Suprapubic skin (tissue), 4 donors: ENCODE measurements at places on chromosomes 5 and 9.

DNA sequence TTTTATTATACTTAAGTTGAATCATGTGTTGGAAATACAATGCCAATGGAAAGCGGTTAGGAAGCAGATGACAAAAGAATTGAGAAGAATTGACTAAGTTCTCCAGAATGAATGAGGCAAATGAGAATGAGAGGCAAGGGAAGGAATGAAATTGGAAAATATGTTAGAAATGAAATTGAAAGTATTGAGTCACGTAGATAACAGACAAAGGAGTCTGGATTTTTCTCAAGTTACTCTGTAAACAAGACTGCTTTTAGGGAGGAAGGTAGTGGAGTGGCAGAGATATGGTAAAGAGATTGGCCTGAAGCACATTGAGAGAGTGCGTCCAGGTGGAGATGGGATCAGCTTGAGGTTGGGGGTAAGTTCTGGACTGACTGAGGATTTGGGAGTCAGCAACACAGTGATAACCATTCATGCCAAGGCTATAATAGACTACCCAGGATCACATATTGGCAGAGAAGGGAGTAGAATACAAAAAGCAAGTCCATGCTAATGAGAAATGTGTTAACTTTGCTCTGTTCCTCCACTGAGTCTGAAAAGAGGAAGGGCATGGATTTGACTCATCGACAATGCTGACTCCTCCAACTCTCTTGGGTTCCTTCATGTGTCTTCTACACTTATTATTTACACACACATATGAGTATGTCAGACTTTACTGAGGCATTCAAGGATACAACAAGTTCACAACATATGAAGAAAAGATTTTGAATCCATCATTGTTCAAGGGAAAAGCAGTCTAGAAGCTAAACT is 814.2 kb upstream of the ZNF608 start:
- H3K4me3 ChIP-seq: no peak overlapping the region
- no peaks in the 10 kb centered on the region for H3K36me3 ChIP-seq
- H3K4me1 ChIP-seq: no peaks in the 10 kb centered on the region
- H3K27ac ChIP-seq: no peak overlapping the region

DNA sequence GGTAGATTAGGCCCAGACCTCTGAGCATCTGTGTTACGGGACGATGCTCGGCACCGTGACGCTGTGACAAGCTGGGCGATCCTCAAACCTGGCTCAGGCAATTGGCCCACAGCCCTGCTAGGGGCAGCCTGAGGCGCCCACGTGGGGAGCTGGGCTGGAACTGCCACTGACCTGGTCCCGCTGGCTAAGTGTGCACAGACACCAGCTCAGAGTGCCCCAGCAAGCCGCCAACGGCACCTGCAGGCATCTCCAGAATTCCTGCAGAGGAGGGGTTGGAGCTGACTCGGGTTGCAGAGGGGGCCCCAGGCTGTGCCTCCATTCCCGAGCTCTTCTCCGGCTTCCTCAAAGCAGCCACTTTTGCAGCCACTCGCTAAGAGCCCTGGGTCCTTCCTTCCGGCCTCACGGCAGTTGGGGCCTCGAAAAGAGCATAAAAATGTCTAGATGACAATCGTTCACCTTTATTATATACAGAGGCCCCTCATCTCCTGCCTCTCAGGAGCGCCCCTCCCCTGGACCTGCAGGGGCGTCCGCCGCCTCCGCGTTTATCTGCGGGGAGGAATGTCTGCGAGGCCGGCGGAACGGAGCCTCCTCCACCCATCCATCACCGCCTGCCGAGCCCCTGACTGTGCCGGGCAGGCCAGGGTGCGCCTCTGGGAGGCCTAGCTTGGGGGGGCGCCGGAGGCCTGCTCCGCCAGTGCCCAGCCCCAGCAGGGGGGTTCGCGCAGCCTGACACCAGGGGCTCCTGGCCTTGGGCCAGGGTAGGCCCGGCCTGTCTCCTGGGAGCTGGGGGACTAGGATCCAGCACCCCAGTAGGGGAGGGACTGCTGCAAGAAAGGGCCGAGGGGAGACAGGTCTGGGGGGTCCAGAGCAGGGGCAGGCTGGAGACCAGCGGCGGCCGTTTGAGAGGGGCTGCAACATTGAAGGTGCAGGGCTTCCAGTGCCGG is 144.9 kb downstream of the BARX1 start:
- no peaks in the 10 kb centered on the region for H3K4me1 ChIP-seq
- H3K27me3 ChIP-seq: peaks cover 44% of the 10 kb centered on the region
- H3K36me3 ChIP-seq: no peaks in the 10 kb centered on the region
- DNase-seq: peak; percentile 69
- no peak overlapping the region for H3K27ac ChIP-seq

DNA sequence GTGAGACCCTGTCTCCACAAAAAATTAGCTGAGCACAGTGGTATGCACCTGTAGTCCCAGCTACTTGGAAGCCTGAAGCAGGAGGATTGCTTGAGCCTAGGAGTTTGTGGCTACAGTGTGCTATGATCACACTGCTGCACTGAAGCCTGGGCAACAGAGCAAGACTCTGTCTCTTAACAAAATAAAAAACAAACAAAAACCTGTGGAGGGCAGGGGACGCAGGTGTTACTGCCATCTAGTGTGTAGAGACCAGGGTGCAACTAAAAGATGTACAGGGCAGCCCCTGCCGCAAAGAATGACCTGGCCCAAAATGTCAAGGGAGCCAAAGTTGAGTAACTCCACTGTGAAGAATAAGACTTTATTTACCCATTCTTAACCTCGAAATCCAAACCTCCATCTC is 27.1 kb downstream of the ASPN start:
- no peak overlapping the region for H3K27ac ChIP-seq
- no peaks in the 10 kb centered on the region for H3K36me3 ChIP-seq
- no peak overlapping the region for H3K4me3 ChIP-seq
- H3K4me1 ChIP-seq: no peaks in the 10 kb centered on the region
- H3K27me3 ChIP-seq: no peaks in the 10 kb centered on the region
- DNase-seq: no peak

GRCh38 chr5:179171816-179172745 is 111.9 kb downstream of the ZNF354C start:
- H3K27ac ChIP-seq: no peak overlapping the region
- H3K4me3 ChIP-seq: no peak overlapping the region
- DNase-seq: no peak
- H3K36me3 ChIP-seq: no peaks in the 10 kb centered on the region
- H3K4me1 ChIP-seq: peaks cover 7% of the 10 kb centered on the region

DNA sequence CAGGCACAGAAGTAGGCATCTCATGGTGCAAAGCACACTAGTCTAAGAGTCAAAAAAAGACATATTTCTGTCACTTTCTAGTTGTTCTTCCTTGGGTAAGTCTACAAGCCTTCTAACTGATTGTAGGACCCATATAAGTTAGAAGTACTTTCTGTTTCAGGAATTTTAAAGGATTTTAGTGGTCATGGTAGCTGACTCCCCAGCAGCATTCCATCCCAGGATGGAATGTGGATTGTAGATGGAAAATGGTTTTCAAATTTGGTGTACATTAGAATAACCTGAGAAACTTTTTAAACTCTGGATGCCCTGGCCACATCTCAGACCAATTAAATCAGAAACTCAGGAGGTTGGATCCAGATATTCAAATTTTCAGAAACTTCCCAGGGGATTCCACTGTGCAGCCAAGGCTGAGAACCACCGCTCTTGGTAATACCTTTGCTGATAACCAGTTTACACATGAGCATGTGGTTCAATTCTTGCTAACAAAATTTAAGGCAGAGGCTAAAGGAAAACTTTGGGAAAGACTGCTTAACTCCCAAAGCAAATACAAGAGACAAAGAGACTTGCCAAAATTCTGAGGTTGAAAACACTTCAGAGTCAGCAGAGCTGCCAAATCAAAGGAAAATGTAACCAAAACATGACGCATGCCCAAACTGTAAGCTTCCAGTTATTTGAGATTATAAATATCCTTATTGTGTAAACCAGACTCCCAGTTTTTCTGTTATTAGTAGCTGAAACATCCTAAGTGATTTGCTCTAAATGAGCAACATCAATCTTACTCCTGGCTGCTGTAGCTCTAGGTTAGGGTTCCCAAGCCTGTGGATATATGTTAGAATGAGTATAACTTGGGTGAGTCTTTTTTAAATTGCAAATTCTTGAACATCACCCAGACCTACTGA is 145.4 kb upstream of the MTAP start:
- H3K4me3 ChIP-seq: no peak overlapping the region
- no peaks in the 10 kb centered on the region for H3K4me1 ChIP-seq
- no peak for DNase-seq

- H3K4me1 ChIP-seq: peaks cover 4% of the 10 kb centered on the region
- no peak overlapping the region for H3K27ac ChIP-seq
- no peaks in the 10 kb centered on the region for H3K36me3 ChIP-seq
- no peak overlapping the region for H3K4me3 ChIP-seq
- no peaks in the 10 kb centered on the region for H3K27me3 ChIP-seq
These were observed 21.9 kb upstream of the PLIN2 start for GRCh38 chr9:19149230-19149629.

DNA sequence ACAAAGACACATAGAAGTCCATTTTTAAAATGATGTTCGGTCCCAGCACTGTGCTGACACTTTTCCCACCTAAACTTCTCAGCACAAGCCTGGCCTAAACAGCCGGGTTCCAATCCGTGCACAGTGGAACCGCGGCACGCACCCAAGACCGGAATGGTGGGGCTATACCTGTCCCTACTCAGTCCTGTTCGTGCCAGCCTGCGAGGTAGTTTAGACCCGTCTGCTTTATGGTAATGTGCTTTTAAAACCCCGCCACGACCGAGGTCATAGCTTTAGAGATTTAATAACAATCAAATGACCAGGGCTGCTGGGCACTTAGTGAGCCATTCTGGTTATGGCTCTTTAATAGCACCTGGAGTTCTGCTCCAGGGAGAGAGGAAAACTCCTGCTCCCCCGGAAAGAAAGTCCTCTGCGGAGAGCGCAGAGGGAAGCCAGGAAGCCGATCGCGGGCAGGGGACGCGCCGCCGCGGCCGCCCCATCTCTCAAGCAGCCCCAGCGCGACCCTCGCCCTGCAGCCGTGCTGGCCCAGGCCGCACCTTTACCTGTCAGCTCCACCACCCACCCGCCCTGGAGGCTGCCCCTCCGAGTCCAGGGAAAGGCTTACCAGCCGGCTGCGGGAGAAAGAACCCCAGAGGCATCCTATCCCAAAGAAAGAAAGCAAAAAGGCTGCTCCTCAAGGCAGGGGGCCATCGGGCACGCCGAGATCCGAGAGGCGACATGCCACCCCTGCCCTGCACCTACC is 511 bp downstream of the ARL15 start:
- peak overlapping the region; percentile 97 for H3K4me3 ChIP-seq
- H3K27ac ChIP-seq: peak overlapping the region; percentile 90
- H3K36me3 ChIP-seq: no peaks in the 10 kb centered on the region
- peak; percentile 84 for DNase-seq

- no peaks in the 10 kb centered on the region for H3K36me3 ChIP-seq
- no peak overlapping the region for H3K27ac ChIP-seq
- H3K4me1 ChIP-seq: peaks cover 18% of the 10 kb centered on the region
- no peak overlapping the region for H3K4me3 ChIP-seq
- no peak for DNase-seq
- H3K27me3 ChIP-seq: no peaks in the 10 kb centered on the region
These were observed 198.9 kb downstream of the LURAP1L start for GRCh38 chr9:12973710-12974109.

DNA sequence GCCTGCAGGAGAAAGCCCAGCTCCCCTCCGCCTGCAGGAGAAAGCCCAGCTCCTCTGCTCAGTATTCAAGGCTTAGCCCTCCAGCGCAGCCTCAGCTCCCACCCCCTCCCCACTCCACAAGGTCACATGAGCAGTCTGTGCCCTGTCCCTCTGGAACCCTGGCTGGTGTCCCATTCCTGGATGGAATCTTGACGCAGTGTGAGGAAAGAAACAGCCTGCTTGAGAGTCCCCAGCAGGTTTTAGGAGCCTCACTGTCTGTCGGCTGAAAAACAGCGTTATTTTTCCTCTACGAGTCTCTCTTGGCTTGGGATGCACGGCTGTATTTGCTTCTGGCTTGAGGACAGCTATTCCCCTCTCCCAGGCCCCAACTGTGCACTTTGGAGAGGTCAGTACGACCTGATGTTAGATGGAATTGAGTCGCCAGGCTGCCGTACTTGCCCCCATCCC is 210.1 kb upstream of the TRIM32 start:
- DNase-seq: no peak
- H3K27me3 ChIP-seq: no peaks in the 10 kb centered on the region
- no peaks in the 10 kb centered on the region for H3K4me1 ChIP-seq
- no peaks in the 10 kb centered on the region for H3K36me3 ChIP-seq

GRCh38 chr9:118882684-118883083 is 486.6 kb downstream of the BRINP1 start:
- no peak for DNase-seq
- H3K36me3 ChIP-seq: no peaks in the 10 kb centered on the region
- H3K4me1 ChIP-seq: no peaks in the 10 kb centered on the region

GRCh38 chr9:85112391-85112790 is 442.9 kb downstream of the NTRK2 start:
- H3K27ac ChIP-seq: no peak overlapping the region
- H3K36me3 ChIP-seq: no peaks in the 10 kb centered on the region
- no peaks in the 10 kb centered on the region for H3K4me1 ChIP-seq
- no peak overlapping the region for H3K4me3 ChIP-seq

GRCh38 chr9:109118808-109119438 is 824 bp downstream of the TMEM245 start:
- no peaks in the 10 kb centered on the region for H3K36me3 ChIP-seq
- H3K4me1 ChIP-seq: peaks cover 53% of the 10 kb centered on the region
- no peaks in the 10 kb centered on the region for H3K27me3 ChIP-seq

DNA sequence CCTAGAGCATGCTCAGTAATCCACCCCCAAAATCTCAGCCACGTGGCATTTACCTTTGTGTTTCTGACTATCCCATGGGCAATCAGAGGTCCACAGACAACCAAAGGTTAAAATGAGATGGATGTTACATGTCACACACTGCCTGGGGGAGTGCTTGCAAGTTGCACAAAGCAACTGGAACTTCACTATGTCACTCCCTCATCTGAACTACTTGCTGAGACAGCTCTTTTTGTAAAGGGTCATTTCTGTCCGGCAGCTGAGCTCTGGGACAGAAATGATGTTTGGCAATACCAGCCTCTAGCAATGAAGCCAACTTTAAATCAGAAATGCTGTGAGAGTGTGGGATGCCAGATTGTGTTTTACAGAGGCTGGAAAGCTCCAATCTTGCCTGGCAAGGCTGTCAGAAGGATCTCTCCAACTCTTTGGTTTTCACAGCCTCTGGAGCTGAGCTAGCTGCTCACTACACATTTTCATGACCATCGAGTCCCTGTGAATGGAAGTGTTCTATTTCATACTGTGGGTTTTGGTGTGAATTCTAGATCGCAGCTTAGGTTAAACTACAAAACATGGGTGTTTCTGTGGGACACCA is 66.3 kb upstream of the TMEM215 start:
- H3K36me3 ChIP-seq: no peaks in the 10 kb centered on the region
- no peak overlapping the region for H3K4me3 ChIP-seq
- no peak overlapping the region for H3K27ac ChIP-seq
- DNase-seq: no peak
- no peaks in the 10 kb centered on the region for H3K4me1 ChIP-seq
- no peaks in the 10 kb centered on the region for H3K27me3 ChIP-seq

DNA sequence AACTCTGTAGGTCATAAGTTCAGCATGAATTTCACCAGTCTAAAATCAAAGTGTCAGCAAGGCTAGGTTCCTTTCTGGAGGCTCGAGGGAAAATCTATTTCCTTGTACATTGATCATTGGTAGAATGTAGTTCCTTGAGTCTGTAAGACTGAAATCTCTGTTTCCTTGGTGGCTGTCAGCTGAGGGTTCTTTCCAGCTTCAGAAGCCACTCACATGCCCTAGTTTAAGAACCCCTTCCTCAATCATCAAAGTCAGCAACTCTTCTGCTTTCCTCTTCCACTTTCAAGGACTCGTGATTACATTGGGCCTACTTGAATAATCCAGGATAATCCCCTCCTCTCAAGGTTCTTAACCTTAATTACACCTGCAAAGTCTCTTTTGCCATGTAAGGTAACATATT is 4.9 kb upstream of the SCAMP1 start:
- no peak overlapping the region for H3K27ac ChIP-seq
- H3K27me3 ChIP-seq: no peaks in the 10 kb centered on the region
- DNase-seq: no peak
- H3K36me3 ChIP-seq: no peaks in the 10 kb centered on the region
